Vein endothelial cell (primary cell): ENCODE measurements at places on chromosomes 13 and 19. TPM values are rescaled to one million over a fixed set of nuclear protein-coding genes. Genes with fewer than 3 reads are reported as not detected.

Gene NPAS1
- 0.29 and 0.33 TPM in 2 replicates for total RNA-seq

Gene CRX
- not detected in 2 replicates for total RNA-seq

Gene CYP4F11
- not detected in 2 replicates for total RNA-seq

Gene COMP
- total RNA-seq: not detected in 2 replicates

Gene KDM4B
- total RNA-seq: 23.5 and 26.5 TPM in 2 replicates

Gene MATK
- 0.29 TPM in 1 of 2 replicates, not detected in the other for total RNA-seq

Gene MCF2L
- under 0.01 and 0.98 TPM in 2 replicates for total RNA-seq

Gene IGSF23
- total RNA-seq: 0.29 and 0.65 TPM in 2 replicates

Gene MYPOP
- total RNA-seq: 2.3 TPM in 2 replicates

Gene MEIS3
- 0.29 TPM in 1 of 2 replicates, not detected in the other for total RNA-seq

Gene PLPPR3
- 0.48 and 1.3 TPM in 2 replicates for total RNA-seq

Gene ZNF567
- 5.6 and 7.6 TPM in 2 replicates for total RNA-seq

Gene IL12RB1
- total RNA-seq: 0.10 TPM in 1 of 2 replicates, not detected in the other

Gene ZNF534
- not detected in 2 replicates for total RNA-seq

Gene FAAP24
- 2.6 and 3.3 TPM in 2 replicates for total RNA-seq

Gene LHB
- total RNA-seq: 0.48 TPM in 1 of 2 replicates, not detected in the other

Gene PNMA8C
- not detected in 2 replicates for total RNA-seq

Gene ZNF579
- total RNA-seq: 5.1 and 11.8 TPM in 2 replicates

Gene PRKACA
- total RNA-seq: 59.2 and 62.7 TPM in 2 replicates

Gene CDX2
- total RNA-seq: not detected in 2 replicates

Gene GRK1
- under 0.01 TPM in 1 of 2 replicates, not detected in the other for total RNA-seq

Gene ZNF135
- 0.98 and 2.1 TPM in 2 replicates for total RNA-seq

Gene SNRNP70
- total RNA-seq: 143 and 171 TPM in 2 replicates

Gene ZNF614
- 10.1 and 12.3 TPM in 2 replicates for total RNA-seq

Gene NLRP11
- under 0.01 TPM in 1 of 2 replicates, not detected in the other for total RNA-seq

Gene HAUS8
- 2.9 and 4.2 TPM in 2 replicates for total RNA-seq

Gene CEACAM16
- total RNA-seq: under 0.01 TPM in 1 of 2 replicates, not detected in the other

Gene LSR
- 0.29 and 0.65 TPM in 2 replicates for total RNA-seq

Gene KLK1
- not detected in 2 replicates for total RNA-seq

Gene NACC1
- total RNA-seq: 91.7 and 106 TPM in 2 replicates

Gene UFM1
- total RNA-seq: 59.4 and 69.4 TPM in 2 replicates
